ENCODE measurements at places on chromosomes 5 and 9. TPM values are rescaled to one million over a fixed set of nuclear protein-coding genes. Genes with fewer than 3 reads are reported as not detected.

The FGF1 gene
- 0.44 TPM for total RNA-seq

The CPLANE1 gene
- 34.4 TPM for total RNA-seq

The MLANA gene
- not detected for total RNA-seq

The ISL1 gene
- not detected for total RNA-seq

The PCDH1 gene
- total RNA-seq: 4.2 TPM

The OLFM1 gene
- 0.44 TPM for total RNA-seq

The TAF11L10 gene
- total RNA-seq: not detected

The LHX3 gene
- total RNA-seq: not detected

Data from placental pericyte (primary cell).